ENCODE measurements at places on chromosomes 3 and 15.
A peak's percentile ranks its signal among the peaks of the same experiment; 100 is the strongest.

GRCh38 chr3:157793745-157794144 lies 290.5 kb upstream of the VEPH1 start:
- no peak for DNase-seq

DNA sequence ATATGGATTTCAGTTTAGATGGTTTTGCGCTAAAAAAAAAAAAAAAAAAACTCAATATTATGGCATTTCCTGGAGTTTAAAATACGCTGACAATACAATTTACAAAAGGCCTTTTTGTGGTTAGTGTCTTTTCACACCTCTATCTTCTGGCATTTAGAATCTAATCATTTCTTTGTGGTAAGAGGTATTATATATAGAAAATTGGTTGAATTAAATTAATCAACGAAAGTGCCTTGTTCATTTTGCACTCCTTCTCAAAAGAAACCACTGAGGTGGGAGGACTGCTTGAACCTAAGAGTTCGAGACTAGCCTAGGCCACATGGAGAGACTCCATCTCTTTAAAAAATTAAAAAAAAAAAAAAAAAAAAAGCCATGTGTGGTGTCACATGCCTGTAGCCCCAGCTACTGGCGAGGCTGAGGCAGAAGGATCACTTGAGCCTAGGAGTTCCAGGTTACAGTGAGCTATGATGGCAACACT lies 90.0 kb upstream of the ICE2 start:
- DNase-seq: no peak

DNA sequence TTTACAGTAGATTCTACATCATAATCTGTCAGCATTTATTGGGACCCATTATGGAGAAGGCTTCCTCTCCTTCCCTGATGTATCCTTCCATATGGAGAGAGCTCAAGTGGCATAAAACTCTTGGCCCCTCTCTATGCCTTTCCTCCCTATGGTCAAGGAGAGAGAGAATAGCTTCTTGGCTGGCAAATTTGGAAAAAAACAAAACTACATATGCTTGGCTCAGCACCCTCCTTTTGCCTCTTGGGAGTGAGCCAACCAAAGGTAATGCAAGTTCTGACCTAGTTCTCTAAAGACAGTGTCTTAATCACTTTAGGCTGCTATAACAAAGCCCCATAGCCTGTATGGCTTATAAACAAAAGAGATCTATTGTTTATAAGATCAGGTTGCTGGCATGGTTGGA lies 37.5 kb downstream of the C3orf70 start:
- DNase-seq: no peak

- no peak for DNase-seq
Measured at GRCh38 chr3:72756900-72757299, 91.3 kb downstream of the SHQ1 start.

DNA sequence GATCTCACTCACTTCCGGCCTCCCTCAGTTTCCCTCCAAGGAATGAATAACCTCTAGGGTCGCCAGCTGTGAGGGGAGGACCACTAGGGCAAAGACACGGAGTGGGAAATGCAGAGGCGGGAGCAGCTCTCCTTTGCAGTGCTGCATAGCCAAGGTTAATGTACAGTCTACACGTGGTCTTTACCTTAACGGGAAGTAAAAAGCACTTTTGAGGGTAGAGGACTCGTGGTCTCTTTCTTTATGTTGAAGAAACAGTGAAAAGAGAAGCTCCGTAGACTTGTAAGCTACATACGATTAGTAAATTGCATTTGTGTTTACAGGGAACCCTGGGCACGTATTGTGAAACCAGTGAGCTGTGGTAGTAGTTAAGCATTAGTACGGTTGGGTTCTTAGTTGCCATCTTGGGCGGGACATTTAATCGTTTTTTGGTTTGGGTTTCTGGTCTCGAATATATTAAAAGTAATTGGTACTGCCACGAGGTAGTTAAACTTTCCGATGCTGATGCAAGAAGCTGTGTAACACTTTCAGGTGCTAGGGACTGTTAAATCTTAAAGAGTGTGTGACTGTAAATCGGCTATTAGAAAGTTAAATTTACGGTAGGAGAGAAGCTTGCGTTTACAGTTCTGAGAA lies 828 bp downstream of the U2SURP start:
- peak; percentile 26 for DNase-seq

DNA sequence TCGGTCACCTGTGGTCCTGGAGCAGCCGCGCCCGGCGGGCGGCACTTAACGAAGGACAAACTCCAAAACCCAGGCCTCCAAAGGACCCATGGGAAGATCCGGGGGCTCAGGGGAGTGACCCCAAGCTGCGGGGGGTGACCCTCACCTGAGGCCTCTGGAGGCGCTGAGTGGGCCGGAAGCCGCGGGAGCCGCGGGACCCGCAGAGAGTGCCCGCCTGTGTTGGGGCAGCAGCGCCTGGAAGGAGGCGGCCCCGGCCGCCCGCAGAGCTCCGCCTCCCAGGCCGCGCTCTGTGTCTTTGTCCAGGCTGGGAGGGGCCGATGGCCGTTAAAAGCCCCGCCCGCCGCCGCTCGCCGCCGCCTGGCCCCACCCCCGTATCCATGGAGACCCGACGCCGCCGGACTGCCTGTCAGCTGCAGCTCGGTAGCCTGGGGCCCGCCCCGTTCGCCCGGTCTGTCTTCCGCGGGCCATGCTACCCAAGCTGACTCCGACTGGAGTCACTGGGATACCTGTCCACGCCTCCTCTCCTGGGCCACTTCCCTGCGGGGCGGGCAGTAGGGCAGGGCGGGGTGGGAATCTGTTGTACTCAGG lies 15.3 kb upstream of the FANCD2 start:
- DNase-seq: peak; percentile 97
